GM04504 (cell line): ENCODE measurements at places on chromosomes 7 and 10.

DNA sequence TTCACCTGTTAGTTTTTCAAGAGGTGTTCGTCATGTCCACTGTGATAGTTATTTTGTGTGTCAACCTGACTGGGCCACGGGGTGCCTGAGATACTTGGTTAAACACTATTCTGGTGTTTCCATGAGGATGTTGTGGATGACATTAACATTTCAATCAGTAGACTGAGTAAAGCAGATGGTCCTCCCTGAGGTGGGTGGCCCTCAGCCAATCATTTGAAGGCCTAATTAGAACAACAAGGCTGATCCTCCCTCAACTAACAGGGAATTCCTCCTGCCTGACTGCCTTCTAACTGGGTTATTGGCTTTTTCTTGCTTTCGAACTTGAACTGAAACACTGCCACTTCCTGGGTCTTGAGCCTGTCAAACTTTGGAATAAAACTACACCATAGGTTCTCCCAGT, 75.8 kb downstream of the ENO4 start:
- DNase-seq = no peak

GRCh38 chr7:84154991-84155781, 39.4 kb downstream of the SEMA3A start:
- no peak for DNase-seq

- no peak for DNase-seq
Measured at GRCh38 chr7:30091987-30092386, 42.8 kb upstream of the MTURN start.

GRCh38 chr7:120089968-120090367, 183.0 kb upstream of the KCND2 start:
- no peak for DNase-seq

DNA sequence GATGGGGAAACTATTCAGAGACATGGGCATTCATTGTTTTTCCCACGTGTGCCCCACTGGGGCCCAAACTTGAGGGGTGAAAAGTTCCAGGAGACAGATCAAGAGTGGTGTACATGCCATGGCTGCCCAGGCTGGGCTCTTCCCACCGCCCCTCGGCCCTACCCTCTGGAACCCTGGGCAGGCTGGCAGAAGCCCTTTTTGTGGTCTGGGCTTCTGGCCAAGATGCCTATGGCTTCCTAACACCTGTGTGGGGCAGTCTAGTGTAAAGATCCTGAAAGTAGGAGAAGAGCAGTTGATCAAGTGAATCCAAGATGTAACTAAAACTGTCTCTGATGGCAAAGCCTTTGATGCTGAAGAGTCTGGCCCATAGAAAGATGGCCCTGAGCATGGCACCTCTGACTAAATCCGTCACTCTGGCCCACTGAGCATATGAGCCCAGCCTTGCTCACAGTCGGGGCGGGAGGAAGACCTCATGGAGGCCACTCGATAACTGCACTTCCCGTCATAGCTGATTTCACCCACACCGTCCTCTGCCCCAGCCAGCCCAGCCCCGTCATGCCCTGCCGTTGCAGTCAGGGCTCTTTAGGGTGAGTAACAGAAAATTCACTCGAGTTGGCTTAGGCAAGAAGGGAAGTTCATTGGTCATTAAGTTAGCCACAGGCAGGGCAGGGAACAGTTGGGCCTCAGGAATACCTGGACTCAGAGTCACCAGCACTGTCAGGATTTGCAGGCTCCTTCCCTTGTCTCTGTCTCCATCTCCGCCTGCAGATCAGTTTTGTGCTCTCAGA, 37.9 kb upstream of the MTPAP start:
- DNase-seq = no peak

GRCh38 chr10:113047963-113048781, 98.1 kb downstream of the TCF7L2 start:
- no peak for DNase-seq

DNA sequence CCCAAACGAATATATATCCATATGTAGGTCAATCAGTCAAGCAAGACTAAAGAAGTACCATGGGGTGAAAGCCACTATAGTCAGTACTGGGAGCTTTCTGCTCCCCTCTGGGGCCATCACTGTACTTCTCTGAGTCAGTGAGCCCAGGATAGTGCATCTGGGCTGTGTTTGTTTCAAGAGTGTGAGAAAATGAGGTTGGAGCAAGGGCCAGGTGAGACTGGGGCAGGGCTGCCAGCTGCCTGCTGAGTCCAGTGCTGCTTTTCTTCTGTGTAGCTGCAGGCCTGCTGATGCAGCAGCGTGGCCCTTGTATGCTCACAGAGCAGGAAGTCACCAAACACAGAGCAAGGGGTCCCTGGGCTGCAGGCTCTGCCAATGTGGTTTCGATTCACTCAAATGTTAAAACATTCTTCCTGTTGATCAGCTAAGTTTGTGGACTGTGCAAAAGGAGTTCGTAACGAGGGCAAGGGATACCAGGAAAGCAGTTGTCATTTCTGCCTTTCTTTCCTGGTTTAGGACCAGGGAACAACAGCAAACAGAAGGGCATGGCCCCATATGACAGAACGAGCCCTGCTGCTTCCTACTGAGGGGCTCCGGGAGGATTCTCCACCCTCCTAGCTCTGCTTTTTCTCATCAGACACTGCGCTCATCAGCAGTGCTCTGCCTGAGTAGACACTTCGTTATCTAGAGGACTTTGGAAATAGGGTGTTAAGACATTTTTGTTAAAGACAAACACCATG, 65.4 kb upstream of the TNS3 start:
- no peak for DNase-seq

DNA sequence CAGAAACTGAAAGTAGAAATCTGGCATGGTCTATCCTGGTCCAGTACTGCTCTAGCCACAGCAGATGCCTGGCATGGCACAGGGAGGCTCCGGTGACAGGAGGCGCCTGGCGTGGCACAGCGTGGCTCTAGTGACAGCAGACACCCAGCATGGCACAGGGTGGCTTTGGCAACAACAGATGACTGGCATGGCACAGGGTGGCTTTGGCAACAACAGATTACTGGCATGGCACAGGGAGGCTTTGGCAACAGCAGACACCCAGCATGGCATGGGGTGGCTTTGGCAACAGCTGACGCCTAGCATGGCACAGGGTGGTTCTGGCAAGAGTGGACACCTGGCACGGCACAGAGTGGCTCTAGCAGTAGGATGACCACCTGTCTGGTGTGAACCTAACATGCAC, 480.5 kb upstream of the FOXK1 start:
- DNase-seq = no peak

DNA sequence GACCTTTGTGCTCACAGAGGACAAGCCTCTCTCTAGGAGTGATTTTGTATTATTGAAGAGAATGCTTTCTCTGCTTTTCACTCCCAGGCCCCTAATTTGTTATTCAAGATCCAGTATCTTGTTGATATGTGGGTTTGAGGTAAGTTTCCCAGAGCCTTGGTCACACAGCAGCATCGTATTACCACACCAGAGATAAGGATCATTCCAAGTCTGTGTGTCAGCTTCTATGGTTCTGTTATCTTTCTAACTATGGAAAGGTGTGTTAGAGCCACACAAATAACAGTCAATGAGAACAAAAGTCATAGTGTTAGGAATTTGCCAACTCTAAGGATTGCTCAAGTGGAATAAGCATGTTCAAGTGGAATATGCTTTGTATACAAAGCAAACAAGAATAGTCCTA, 1208.3 kb downstream of the GATA3 start:
- no peak for DNase-seq

DNA sequence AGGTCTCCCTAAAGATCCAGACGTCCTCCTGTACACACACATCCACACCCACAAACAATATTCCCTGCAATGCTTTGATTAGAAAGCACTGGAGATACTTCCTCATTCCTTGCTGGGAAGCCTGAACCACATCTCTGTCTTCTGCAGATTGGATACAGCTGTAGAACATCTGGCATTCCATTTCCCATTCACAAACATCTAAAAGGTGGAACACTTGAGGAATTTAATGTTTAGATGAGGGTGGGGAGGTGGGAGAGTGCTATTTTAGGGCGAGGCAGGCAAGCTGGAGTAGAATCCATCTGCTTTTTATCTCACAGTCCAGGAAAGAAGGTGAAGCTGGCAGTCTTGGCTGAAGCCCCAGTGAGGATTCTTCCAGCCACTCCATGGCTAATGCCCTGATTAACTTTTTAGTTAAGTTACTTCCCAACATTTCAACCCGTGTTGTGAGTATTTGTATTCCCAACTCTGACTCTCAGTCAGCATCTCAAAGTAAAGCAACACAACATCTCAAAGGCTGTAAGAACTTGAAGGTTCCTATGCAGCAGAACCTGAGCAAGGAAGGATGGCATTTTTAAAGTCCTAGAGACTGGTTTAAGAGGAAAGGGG, 46.1 kb downstream of the CYTH3 start:
- peak; percentile 49 for DNase-seq

- DNase-seq = no peak
Measured at GRCh38 chr7:28332046-28332445, 80.3 kb upstream of the CREB5 start.

GRCh38 chr10:110216240-110216639, 8.8 kb downstream of the MXI1 start:
- no peak for DNase-seq

DNA sequence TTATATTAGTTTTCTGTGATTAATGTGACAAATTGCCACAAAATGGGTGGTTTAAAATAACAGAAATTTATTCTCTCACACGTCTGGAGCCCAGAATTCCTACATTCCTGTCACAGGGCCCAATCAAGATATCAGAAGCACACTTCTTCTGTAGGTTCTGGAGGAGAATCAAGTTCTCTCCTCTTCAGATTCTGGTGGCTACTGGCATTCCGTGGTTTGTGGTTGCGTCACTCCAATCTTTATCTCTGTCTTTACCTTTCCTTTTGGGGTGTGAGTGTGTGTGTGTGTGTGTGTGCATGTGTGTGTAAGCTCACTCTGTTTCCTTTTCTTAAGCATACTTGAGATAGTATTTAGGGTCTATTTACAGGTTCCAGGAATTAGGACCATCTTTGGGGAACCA, 115.5 kb upstream of the DKK1 start:
- DNase-seq = no peak

DNA sequence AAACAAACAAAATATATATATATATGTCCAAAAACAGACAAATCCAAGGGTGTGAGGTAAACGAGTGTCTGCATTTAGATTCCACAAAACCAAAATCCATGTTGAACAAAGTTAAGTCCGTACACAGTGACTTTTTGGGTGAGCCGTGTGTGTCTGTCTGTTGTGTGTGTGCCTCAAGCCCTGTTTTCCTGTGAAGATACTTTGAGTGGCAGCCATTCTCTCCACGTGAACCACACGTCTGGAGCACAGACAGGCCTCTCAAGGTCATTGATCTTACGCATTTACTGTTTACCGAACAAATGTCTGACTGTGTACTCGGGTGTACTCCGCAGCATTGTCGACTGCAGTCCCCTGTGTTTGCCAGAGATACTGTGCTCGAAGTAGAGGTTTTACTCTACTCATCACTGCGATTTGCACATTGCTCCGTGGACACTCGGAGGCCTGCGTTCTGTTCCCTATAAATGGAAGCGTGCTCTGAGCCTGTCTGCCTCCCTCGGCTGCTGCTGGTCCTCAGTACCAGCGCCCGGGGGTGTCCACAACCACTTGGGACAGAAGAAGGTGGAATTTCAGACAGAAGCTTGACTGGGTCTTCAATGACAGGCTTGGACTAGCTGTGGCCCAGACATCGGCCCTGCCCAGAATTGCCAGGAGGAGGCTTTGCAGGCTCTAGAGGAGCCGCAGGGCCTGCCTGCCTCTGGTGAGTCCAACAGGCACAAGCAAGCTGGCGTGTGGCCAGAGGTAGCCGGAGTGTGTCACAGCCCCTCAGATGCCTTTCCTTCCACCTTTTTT, 22.1 kb downstream of the CYP17A1 start:
- DNase-seq = no peak

- DNase-seq = no peak
Measured at GRCh38 chr7:30430276-30430675, 48.3 kb downstream of the NOD1 start.

GRCh38 chr10:77919713-77920108, 6.8 kb downstream of the DLG5 start:
- DNase-seq = no peak

- no peak for DNase-seq
Measured at GRCh38 chr10:15632456-15633091, 87.1 kb downstream of the ITGA8 start.

GRCh38 chr7:74002474-74003017, 25.4 kb upstream of the ELN start:
- peak; percentile 52 for DNase-seq

GRCh38 chr7:11557627-11558026, 274.4 kb downstream of the THSD7A start:
- no peak for DNase-seq

GRCh38 chr7:141386881-141387280, 164.3 kb upstream of the AGK start:
- DNase-seq = no peak

- DNase-seq = no peak
Measured at GRCh38 chr10:30999070-30999712, 32.5 kb downstream of the ZNF438 start.

DNA sequence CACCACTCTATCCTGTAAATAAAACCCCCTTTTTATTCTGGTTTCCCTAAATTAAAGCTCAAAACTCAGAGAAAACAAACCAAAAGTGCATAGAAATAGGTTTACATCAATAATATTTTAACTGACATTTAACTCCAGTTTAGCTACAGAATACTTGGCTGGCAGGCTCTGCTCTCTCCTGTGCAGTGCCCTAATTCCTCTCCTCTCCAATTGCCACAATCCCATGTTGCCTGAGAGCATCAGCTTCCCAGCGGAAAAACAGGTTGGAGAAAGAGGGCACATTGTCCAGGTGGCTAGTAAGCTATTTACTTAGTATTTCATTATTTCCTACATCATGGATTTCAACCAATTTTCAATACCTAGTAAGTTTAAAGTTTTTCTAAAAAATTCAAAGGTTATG, 8.7 kb downstream of the SEMA3E start:
- DNase-seq = no peak

GRCh38 chr7:76340617-76341131, 18.1 kb downstream of the YWHAG start:
- DNase-seq = no peak

- no peak for DNase-seq
Measured at GRCh38 chr7:34850681-34851080, 186.6 kb downstream of the DPY19L1 start.

DNA sequence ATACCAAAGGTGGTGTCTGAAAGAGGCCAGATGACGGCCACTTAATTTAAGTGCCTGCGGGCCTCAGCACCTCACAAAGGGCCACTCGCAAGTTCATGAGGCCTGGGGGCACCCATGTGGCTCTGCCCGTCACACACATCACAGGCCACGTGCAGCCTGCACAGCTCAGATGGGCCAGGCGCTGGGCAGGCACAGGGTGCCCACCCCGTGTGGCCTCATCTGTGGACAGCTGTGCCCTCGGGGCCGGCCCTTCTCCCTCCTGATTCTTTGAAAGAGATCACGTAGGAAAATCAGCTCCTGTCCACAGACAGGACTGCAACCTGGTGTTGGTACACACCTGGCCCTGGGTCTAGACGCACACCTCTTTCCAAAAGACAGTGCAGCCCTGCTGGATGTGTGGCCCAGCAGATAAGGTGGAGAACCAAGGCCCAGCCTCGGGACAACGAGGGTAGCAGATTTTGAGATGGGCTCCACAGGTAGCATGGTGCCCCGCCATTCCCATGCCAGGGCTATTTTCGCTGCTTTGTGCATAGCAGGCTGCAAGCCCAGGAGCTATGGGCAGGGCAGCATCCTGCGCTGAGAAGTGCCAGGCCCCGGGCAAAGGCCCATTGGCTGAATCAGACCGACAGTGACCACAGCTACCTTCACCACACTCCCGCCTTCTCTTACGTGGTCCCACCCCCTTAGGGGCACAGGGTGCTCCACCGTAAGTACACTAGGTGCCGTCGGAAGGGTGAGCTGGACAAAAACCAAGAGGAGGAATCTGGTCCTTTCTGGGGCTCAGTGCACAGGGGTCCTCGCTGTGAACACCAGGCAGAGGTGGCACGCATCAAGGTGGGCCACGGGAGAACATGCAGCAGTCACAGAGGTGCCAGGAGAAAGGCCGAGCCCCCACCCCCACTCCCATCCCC, 124.5 kb downstream of the EBF3 start:
- DNase-seq = no peak
